Tibial nerve (tissue), 4 donors: ENCODE measurements at places on chromosomes 12 and 14. TPM values are rescaled to one million over a fixed set of nuclear protein-coding genes. Genes with fewer than 3 reads are reported as not detected.
A peak's percentile ranks its signal among the peaks of the same experiment; 100 is the strongest.

PEBP1 gene
- total RNA-seq: 537 TPM

DNA sequence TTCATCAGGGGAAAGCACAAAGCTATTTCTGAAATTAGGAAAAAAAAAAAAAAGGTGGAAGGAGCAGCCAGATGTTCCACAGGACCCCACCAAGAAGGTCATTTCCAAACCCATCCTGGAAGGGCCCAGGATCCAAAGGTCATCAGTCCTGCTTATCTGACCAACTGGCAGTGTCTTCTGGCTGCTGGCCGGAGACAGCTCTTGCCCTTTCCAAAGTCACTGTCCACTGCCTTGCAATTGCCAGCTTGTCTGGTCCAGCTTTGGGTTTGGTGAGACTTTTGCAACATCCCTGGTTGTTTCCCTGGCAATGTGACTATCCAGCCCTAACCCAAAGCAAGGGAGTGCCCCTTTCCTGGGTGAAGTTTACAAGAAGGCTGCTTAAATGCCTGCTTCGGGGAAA is 18.9 kb upstream of the HSPB8 start:
- no peak for DNase-seq

GRCh38 chr12:5661811-5662210 is 229.9 kb downstream of the NTF3 start:
- DNase-seq: no peak

DNA sequence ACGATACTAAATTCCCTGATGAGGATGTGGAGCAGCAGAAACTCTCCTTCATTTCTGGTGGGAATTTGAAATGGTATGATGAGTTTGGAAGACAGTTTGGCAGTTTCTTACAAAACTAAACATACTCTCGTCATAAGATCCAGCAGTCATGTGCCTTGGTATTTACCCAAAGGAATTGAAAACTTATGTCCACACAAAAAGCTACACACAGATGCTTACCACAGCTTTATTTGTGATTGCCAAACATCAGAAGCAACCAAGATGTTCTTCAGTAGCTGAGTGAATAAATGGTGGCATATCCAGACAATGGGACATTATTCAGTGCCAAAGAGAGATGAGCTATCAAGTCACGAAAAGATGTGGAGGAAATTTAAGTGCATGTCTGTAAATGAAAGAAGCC is 10.7 kb upstream of the APOLD1 start:
- no peak for DNase-seq

GRCh38 chr14:68662392-68662791 is 130.5 kb downstream of the ZFP36L1 start:
- no peak for DNase-seq

NKX2-1 gene
- total RNA-seq: not detected

DNA sequence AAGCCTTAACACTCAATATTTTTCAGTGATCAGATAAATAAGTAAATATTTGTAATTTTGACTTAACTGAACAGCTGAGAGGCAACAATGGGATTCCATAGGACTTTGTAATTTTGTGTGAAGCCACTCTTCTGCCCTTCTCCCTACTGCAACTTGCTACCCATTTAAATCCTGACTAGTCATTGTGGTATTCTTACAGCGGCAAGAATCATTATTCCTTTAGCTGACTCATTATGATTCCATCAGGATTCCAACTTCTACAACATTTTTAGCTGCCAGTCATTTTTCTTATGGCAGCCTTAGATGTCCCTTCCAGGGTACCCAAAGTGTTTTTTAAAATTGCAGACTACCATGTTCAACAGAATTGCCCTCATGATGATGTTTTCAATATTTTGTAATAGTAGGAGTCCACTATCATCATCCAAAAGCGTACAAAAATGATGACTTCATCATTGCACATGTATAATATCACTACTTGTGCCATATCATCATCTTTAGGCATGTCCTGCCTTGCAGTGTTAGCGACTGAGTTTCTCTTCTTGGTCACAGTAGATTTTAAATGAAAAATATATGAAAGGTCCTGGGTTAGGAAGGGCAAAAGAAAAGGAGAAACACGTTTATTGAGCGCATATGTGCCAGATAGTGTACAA is 5.1 kb upstream of the MAGOHB start:
- DNase-seq: no peak

NYNRIN gene
- total RNA-seq: 17.4 TPM

- DNase-seq: no peak
These were observed 164.4 kb downstream of the CAND1 start for GRCh38 chr12:67433385-67434175.

GRCh38 chr12:50182461-50182860 is 15.3 kb upstream of the CERS5 start:
- DNase-seq: no peak

DNA sequence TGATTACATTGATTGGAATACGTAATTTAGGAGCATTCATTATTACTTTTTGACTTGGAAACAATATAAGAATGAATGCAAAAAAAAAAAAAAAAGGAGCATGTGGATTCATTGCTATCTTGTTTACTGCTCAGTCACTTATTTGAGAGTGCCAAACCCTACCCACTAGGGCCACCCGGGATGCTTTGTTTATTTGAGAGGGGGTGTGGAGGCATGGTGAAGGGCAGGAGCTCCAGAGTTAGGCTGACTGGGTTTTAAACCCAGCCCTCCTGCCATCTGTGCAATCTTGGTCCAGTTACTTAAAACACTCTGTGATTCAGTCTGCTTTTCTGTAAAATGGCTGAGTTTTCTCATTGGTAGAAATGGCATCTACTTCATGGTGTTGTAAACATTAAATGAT is 195.2 kb downstream of the RAD51B start:
- no peak for DNase-seq

- DNase-seq: no peak
These were observed 113.8 kb downstream of the ANO6 start for GRCh38 chr12:45329702-45330101.

PARPBP gene
- total RNA-seq: 0.63 TPM

DNA sequence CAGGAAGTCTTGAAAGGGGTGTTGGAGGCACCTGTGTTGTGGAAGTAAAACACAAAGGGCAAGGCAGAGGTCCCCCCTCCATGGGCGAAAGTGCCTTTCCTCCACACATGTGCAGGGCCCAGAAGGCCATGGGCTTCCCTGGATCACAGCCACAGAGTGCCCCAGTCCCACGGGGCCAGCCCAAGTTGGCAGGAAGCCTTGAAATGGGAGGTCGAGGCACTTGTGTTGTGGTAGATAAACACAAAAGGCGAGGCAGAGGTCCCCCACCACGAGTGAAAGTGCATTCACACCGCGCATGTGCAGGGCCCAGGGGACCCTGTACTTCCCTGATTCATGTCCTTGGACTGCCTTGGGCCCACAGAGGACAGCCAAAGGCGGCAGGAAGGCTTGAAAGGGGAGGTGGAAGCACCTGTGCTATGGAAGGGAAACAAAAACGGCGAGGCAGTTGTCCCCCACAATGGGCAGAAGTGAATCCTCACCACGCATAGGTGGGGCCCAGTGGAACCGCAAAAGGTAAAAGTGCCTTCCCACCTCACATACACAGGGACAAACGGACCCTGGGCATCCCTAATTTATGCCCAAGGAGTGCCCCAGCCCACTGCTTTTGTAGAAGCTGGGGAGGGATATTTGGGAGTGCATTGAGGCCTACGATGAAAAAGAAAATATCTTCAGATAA is 585.4 kb downstream of the ALG10 start:
- DNase-seq: no peak

DNA sequence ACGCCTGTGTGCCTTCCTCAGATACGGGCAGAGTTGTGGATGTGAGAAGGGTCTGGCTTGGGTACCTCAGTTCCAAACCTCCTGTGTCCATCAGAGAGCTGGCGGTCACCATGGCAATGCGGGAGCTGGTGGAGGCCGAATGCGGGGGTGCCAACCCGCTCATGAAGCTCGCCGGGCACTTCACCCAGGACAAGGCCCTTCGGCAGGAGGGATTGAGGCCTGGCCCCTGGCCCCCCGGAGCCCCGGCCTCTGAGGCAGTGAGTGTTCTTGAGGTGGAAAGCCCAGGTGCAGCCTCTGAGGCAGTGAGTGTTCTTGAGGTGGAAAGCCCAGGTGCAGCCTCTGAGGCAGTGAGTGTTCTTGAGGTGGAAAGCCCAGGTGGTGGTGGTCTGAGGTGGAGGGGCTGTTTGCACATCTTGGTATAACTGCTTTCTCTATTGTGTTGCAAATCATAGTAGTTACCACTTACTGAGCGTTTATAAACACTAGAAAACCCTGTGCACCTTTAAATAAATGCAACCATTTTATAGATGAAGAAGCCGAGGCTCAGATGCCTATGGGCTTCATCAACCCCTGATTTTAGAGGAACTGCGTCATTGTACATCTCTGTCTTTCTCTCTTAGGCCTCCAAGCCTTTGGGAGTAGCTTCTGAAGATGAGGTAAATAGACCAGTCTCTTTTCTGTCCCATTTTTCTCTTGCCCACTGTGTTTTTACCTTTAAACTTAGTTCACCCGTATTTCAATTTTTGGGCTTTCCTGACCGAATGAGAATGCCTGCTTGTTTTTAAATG is 976 bp downstream of the PEX5 start:
- peak; percentile 21 for DNase-seq

GRCh38 chr12:69519871-69520270 is 49.7 kb downstream of the FRS2 start:
- DNase-seq: no peak
